Stomach (tissue), 19 donors: ENCODE measurements at places on chromosomes 7 and 10. TPM values are rescaled to one million over a fixed set of nuclear protein-coding genes. Genes with fewer than 3 reads are reported as not detected.

- DNase-seq, result no peak
Measured at GRCh38 chr10:85741626-85742300, 624.8 kb downstream of the GRID1 start.

Gene ATE1
- 17.0 TPM for total RNA-seq

DNA sequence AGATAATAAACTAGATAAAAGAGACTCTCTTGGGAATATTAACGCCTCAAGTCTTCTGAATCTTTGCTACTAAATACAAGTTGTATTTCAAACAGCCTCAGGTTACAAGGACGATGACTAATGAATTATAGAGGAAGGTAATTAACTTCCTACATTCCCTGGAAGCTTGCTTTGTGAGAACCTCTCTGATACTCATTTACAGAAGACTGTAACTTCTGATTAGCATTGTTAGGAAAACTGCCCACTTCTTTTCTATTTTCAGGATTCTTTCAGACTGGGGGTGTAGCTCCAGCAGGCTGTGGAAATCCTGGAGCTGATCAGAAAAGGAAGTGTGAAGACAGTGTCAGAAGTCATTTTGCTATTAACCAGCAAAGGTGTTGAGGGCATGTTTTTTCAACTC is 316.7 kb upstream of the NPSR1 start:
- no peak for DNase-seq

Gene VSTM2A
- total RNA-seq, result not detected

GRCh38 chr10:78584266-78584665 is 484.5 kb upstream of the ZMIZ1 start:
- no peak for DNase-seq

- peak; percentile 24 for DNase-seq
Measured at GRCh38 chr10:13404791-13405190, 56.7 kb upstream of the SEPHS1 start.

DNA sequence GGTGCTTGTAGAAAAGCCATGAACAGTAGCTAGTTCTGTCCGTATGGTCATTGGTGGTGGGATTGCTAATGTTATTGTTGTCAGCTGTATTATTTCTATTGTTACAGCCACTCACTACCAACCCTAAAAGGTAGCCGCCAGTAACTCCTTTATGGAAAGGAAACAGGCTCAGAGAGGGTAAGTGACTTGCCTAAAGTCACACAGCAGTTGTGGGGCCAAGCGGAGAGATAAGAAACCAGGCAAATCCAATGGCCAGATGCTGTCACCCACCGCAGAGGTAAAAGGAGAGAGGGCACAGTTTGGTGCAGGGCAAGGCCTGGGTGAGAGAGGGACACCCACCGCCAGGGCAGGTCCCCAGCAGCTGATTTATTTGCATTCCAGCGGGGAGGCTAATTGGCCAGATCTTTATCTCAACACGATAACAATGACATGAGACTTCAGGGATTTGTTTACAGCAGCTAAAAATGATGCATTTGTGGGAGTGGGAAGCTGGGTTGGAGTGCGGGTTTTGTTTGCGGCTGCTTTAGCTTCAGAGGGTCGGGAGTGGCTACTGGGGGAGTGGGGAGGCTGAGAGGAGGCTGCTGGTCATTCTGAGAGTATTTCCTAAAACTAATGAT is 8.6 kb upstream of the NKX2-3 start:
- no peak for DNase-seq

DNA sequence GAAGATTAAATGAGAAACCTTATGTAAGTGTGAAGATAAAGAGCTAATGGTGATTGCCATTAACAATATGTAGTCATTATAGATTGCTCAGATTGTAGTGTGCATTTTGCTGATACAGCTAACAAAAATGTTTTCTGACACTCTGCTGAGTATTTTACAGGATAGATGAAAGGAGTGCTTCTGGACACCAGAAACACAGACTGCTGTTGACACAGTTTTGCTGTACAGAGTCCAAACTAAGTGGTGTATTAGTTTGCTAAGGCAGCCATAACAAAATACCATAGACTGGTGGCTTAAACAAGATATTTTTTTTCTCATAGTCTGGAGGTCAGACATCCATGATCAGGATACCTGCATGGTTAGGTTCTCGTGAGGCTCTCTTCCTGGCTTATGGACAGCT is 2.2 kb downstream of the SMC3 start:
- no peak for DNase-seq

DNA sequence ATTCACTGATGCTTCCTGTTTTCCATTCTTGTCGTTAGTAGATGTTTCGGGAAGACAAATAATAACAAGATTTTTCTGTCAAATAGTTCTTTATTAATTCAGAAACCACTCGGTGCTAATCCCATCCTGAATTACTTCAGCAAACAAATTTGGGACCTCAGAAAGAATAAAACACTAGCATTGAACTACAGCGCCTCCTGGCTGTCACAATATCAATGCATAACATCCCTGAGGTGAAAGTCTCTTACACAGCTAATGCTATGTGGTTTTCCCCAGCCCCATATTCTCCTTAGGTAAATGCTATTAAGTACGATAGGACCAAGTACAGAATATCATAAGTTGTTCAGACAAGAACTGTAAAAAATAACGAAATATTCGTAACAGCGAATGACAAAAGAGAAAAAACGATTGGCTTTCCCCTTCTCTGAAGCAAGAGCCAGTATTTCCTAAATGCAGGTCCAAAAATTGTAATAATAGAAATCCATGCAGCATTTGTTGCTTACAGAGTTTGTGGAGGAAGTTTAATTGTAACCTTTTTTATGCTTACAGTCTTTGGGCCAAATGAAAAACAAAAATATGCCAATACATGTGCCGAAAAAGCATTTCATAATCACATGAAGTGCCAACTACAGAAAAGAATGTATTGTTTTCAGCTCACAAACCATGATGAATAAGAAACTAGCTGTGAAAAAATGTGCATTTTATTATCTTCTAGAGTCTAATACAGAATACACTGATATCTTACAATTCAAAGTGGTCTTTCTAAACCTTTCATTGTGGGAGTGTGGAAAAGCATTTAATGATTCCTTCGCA is 47.3 kb downstream of the MYPN start:
- peak; percentile 73 for DNase-seq

Gene ZNF467
- total RNA-seq, result 14.2 TPM

Gene PRKAG2
- total RNA-seq, result 56.7 TPM

DNA sequence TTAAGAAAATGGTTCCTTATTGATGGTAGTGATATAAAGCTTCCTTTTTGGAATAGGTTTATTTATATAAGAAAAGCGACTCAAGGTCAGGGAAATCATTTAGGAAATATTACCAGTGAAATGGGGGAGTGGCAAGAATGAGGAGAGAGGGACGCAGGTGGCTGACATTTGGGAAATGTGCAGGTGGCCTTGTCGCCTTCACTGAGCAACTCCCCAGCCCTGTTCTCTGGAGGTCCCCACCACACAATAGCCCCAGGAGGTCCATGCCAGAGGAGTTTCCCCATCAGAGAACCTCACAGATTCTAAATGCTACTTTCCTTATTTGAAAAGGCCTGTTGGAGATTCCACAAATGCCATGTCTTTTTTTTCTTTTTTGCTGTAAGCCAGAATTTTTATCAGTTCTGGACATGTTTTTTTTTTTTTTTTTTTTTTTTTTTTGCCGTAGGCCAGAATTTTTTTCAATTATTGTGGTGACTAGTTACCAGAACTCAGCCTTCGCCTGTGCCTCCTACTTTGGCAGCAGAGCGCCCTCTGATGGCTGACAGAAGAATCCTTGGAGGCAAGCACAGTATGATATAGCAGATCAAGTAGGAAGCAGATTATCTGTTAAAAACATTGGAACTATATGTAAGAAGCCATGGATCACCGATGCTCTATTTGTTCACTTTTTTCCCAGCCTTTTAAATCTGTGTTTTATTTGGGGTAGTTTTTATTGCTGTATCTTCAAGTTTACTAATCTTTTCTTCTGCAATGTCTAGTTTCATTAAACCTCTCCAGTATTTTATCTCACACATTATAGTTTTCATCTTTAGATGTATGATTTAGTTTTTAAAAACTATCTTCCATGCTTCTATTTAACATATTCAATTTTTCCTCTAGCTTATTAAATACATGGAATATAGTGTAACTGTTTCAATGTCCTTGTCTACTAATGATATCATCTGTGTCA is 18.6 kb downstream of the OPALIN start:
- DNase-seq, result peak; percentile 63

DNA sequence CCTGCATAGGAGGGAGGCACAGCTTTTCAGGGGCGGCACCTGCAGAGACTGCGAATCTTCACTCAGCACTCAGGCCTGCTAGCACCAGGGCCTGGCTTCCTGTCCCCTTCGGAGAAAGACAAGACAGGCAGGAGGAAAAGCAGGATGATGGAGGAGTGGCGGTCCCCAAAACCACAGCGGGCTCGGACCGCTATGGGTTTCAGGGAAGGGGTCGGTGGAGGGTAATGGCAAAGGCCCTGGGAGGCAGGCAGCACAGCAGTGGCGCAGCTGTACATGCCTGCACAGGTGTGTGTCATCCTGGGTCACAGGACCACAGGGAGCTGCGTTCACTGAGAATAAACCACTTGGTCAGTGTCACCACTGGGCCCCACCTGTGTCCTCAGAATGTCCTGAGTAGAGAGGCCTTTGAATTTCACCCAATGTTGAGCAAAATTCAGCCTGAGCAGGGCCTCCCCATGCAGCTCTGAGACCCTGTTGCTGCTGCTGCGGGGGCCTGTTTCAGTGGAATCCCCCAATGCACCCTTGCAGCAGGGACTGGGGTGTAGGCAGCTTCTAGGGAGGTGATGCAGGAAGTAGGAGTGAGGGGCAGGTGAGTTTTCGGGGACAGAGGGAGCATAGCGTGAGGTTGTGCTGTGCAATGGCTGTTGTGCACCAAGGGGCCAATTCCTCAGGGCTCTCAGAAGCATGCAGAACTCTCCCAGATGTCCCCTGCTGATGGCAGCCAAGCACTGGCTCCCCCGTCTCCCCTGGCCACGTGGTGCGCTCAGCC is 90.6 kb upstream of the PPP2R2D start:
- DNase-seq, result no peak

DNA sequence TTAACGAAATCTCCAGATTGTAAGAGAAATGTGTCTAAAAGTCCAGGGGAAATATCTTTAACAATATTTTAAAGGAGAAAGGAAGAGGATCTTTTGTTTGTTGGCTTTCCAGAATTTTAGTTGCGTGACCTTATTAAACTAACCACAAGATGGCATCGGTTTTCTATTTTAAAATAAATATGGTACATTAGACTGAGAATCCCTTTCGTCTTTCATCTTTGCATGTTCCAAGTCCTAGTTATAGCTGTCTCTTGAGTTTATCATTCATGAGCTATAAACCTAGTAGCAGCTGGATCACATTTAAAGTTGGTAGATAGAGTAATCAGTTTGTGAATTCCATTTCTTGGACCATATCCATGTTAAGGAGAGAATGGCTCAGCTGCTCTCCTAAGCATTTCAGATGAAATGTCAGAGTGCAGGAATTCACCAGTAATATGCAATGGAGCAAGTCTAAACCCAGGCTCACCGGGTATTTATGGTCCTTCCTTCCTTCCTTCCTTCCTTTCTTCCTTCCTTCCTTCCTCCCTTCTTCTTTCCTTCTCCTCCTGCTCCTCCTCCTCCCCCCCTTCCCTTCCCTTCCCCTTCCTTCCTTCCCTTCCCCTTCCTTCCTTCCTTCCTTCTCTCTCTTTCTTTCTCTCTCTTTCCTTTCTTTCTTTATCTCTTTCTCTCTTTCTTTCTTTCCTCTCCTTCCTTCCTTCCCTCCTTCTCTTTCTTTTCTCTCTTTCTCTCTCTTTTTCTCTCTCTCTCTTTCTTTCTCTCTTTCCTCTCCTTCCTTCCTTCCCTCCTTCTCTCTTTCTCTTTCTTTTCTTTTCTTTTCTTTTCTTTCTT is 57.8 kb upstream of the RAB18 start:
- DNase-seq, result no peak

- no peak for DNase-seq
Measured at GRCh38 chr7:151674161-151674920, 154.6 kb upstream of the RHEB start.

Gene ODAD2
- not detected for total RNA-seq

Gene GIMAP6
- 10.6 TPM for total RNA-seq

GRCh38 chr10:119775529-119775928 is 49.7 kb downstream of the INPP5F start:
- DNase-seq, result no peak

DNA sequence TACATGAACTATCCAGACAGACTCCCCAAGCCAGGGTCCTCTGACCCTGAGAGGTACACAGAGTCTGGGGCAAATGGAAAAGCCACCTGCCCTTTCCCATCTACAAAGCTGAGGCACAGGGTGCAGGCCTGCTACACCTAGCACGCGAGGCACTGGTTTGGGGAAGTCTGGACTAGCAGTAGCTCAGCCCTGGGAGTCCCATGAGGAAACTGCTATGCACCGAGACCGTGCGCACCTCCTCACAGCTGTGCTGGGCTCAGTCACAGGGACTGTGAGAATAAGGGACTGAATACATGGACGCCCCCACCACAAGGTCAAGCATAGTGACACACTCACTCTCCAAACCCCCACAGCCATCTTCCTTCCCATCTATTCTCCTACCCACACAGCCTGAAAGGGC is 8.2 kb downstream of the MAT1A start:
- no peak for DNase-seq

Gene ADIRF
- 27.2 TPM for total RNA-seq

Gene CTAGE4
- 13.8 TPM for total RNA-seq

GRCh38 chr10:11007476-11008020 is 10.1 kb upstream of the CELF2 start:
- DNase-seq, result no peak

Gene CYP2W1
- not detected for total RNA-seq

DNA sequence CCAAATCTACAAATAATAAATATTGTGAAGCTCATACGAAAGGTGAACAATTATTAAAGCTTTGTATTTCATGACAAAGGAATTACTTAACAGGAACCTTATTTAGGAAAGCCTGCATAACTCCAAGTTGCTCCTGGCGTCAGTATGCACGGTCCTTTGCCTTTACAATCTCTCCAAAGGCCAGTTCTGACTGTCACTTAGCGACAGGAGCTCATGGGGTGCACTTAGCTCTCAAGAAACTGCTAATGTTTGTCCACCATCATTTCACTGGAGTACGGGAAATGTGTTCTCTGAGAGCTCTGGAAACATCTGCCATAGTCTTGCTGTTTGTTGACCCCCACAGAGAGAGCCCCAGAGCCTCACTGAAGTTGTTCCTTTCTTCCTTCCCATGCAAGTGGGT is 781.5 kb upstream of the POM121L12 start:
- no peak for DNase-seq

Gene ANXA8
- total RNA-seq, result not detected

GRCh38 chr10:113709221-113709838 is 29.6 kb downstream of the CASP7 start:
- DNase-seq, result no peak

GRCh38 chr7:108165723-108166122 is 35.6 kb upstream of the LAMB4 start:
- no peak for DNase-seq
